ENCODE measurements at places on chromosomes 1 and 21. TPM values are rescaled to one million over a fixed set of nuclear protein-coding genes. Genes with fewer than 3 reads are reported as not detected.

DNA sequence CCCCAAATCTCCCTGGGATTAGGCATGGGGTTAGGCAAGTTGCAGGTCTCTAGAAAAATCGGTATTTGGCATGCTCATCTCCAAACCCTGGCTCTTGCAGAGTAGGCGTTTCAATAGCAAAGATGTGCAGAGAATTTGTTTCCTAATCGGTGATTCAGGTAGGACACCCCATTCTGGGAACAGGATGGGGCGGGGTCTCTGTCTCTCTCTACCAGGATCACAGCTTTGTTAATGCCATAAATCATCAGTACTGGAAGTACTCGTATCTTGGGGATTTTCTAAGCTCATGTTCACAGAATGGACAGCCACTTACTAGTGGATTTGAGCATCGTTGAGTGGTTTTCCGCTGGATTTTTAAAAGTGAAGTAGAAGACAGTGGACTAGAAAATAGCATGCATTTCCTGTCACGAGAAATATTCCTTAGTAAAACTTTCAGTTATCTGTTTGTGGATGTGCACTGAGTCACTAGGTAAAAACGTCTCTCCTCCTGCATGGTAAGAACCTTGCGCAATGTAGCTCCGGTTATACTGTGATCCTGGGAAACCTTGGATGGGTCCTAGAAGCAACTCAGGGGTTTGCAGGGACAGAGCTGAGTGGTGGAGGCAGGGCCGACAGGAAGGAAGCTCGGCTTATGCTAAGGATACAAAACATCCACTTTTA is 5.1 kb downstream of the TMEM51 start:
- DNase-seq = no peak

DNA sequence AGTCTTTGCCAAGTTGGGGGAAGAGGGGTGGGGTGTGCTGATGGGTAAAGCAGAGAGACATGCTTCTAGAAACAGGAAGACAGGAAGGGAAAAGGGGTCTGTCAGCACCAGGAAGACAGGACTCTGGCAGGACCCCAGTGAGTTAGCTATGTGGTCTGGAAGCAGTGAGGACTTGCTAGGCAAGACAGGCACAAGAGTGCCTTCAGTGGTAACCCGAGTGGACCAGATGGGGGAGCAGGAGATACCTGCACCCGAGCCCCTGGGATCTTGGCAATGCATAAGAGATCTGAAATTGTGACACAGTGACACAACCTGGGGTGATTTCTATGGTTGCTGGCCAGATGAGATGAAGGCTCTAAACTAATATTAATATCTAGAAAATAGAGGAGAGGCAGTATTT is 7.0 kb downstream of the TLR5 start:
- peak; percentile 65 for DNase-seq

- no peak for DNase-seq
These were observed 199.3 kb upstream of the JUN start for GRCh38 chr1:58983162-58983561.

- peak; percentile 9 for DNase-seq
These were observed 29.4 kb downstream of the VPS26C start for GRCh38 chr21:37237764-37238163.

Gene ZBTB8B
- total RNA-seq = not detected

DNA sequence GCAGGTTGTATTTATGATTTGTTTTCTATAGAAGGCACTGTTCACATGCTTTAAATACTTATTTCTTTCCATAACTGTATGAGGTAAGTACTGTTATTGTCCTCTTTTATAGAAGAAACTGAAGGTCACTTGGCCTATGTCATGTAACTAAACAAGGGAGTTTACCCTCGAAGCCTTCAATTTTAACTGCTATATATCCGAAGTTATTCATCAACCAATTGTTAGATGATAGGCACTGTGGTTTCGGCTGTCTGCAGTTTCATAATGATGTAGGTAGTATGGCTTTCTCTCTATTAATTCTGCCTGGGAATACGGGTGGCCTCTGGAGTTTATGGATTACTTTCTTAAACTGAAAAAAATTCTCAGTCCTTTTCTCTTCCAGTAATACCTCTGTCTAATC is 413.3 kb upstream of the ADGRL2 start:
- DNase-seq = no peak

GRCh38 chr1:87530042-87530807 is 201.5 kb downstream of the LMO4 start:
- no peak for DNase-seq

DNA sequence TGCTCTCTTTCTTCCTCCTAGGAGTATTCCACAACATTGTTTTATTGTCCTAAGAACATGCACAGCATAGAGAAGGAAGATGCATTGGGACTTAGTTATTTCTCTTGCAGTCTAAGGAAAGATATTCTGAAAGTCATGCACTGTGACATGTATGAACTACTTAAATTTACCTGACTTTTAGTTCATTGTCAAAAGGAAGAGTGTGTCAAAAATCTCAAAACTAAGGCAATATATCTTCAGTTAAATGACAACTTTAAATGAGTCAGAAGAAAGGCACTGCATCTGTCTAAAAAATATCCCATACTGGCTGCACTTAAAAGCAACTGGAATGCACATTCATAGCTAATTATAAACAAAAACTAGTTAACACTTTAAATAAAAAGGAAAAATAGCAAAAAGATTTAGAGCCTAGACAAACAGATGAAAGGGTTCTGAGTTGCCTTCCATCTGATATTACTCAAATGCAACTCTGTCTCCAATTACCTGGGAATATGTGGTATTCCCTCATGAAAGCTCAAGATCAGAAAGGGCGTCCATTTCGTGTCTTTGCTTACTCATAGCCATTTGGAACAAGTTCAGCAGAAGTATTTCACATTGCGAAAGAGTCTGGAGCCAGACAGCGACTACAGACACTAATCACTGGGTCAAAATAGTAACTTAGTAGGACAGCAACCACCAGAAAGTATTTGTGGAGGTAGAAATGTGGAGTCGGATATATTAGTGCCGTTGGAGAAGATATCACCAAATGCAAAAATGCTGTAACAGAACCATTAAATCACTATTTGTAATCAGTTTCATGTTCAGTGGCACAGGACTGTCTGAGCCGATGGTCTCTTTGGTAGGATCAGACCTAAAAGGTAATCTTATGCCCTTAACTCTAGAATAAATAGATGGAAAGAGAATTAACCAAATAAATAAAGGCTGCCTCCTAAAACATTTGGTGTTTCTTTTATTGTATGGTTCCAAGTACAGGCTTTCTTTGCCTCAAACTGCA is 225.7 kb downstream of the GREM2 start:
- no peak for DNase-seq

Gene ADAMTSL4
- total RNA-seq = 10.1 TPM

GRCh38 chr1:101006553-101006952 is 19.0 kb downstream of the DPH5 start:
- no peak for DNase-seq

- no peak for DNase-seq
These were observed 675.1 kb upstream of the CXADR start for GRCh38 chr21:16837721-16838120.

Gene OR2L3
- total RNA-seq = not detected

Gene SHISAL2A
- total RNA-seq = not detected

- DNase-seq = no peak
These were observed 6.6 kb upstream of the PRRX1 start for GRCh38 chr1:170657275-170657853.

Measured in lower leg skin (tissue), 4 donors.